ENCODE measurements at places on chromosomes 4 and X.

- no peak for DNase-seq
Measured at GRCh38 chrX:66050140-66050569, 10.3 kb upstream of the VSIG4 start.

DNA sequence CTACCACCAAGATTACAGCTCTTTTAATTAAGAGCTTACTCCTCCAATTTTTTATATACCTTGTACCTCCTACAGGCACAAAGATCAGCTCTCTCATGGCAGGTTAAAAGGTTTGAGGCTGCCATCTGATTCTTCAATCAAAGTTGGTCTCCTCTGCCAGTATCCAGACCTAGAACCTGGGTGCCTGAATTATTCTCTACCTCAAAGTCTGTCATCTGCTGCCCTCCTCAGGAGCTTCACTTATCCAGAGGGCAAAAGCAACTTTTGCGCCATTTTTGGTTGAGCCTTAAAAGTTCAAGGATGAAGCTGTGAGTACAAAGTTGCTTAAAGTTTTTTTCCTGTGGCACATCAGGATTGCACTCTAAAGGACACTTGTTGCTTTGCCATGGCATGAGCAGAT, 343.7 kb upstream of the PPP1R2C start:
- no peak for DNase-seq

DNA sequence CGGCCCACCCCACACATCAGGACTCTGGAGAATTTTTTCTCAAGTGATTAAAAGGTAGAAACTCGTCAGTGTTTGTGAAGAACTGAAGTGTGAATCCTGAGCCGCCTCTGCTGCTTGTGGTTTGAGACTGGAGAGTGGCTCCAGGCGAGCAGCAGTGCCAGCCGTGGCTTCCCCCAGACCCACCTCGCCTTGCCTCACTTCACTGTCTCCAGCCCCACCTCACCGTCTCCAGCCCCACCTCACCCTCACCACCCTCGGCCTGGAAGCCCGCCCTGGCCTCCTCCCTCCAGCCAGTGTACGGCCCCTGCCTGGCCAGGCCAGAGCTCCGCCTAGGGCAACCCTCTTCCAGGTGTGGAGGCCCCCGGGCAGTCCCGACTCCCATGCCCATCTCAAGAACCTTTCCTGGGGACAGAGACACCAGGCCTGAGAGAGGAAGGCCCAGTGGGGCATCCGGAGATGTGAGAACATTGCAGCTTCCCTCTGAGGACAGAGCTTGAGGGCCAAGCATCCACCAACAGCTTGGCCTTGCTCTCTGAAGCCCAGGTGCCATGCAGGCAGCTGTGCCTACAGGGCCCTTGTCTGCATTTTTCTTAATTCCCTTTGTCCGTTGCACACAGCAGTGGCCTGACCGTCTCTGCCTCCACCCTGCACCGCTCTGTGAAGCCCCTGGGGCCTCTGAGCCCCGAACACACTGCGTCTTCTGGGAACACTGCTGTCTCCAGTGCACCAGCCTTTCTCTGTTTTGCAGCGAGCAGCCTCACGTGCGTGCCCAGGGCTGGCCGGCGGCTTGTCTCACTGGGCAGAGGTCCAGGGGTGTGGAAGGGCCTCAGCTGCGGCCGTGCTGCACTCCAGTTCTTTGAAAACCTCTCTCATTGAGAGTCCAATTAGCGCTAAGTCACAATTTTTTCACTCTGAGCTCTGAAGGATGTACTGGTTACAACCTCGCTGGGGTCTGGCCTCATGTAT, 13.8 kb downstream of the SH3BP2 start:
- DNase-seq, result no peak

DNA sequence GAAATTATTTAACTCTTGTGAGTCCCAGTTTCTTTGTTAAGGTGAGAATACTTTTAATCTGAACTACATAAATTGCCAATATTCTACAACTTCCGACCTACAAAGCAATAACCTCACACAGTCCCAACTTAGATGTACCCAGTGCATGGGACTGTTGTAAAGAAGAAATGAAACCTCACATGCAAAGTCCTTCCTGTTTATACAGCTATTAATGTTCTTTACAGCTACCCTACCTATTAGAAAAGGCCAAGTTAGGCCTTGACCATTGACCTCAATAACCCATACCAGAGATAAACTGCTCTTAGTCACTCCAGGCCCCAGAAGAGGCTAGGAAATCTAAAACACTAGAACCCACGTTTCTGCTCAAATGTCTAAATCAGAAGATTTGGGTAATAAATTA, 920.1 kb upstream of the TENM3 start:
- DNase-seq, result no peak

- DNase-seq, result no peak
Measured at GRCh38 chrX:35826503-35826902, 28.4 kb downstream of the MAGEB16 start.

- no peak for DNase-seq
Measured at GRCh38 chr4:128590773-128591172, 218.7 kb upstream of the JADE1 start.

- no peak for DNase-seq
Measured at GRCh38 chr4:1451106-1451751, 45.0 kb upstream of the NKX1-1 start.

GRCh38 chr4:125833-126232, 1.5 kb downstream of the ZNF718 start:
- DNase-seq, result no peak

DNA sequence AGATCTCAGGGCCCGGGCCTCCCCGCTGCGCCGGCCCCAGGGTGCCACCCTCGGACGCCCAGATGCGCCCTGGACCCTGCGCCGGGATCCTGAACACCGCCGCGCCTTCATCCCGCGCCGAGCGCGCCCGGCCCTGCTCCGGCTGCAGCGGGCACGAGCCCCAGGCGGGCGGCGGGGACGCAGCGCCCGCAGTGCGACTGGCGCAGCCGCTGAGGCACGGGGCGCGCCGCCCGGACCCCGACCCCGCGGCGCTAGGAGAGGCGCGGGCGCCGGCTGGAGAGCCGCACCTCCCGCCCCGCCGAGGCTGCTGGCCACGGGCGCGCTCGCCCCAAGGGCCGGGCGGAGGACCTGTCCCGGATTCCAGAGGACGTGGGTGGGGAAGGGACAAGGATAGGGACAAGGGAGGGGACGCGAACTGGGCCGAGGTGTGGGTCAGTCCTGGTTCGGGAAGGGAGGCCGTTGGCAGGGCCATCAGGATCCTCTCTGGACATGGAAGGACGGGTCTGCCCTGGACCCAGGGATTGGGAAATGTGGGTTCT, 1.1 kb downstream of the ZFYVE28 start:
- no peak for DNase-seq

DNA sequence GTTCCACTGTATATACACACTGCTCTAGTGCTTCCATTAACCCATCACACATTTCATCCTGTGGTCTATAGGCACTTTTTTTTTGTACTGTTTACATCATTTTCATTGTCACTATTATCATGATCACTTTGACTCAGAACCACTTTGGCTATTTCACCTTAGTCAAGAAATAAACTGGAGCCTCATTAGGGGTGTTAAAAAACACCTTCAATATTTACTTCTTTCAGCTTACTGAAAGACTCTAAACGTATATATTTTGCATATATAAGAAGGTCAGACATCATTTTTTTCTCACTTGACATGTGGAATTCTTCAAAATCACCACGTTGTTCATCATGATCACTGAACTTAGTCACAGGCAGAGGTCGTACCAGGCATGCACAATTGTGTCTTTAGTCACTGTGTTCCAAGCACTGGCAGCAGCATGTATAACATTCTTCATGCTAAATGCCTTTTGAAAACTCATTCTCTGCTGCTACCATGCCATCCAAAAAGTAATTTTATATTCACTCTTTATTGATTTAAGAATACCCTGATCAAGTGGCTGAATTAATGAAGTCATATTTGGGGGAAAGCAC, 229.2 kb upstream of the ARSJ start:
- DNase-seq, result no peak

DNA sequence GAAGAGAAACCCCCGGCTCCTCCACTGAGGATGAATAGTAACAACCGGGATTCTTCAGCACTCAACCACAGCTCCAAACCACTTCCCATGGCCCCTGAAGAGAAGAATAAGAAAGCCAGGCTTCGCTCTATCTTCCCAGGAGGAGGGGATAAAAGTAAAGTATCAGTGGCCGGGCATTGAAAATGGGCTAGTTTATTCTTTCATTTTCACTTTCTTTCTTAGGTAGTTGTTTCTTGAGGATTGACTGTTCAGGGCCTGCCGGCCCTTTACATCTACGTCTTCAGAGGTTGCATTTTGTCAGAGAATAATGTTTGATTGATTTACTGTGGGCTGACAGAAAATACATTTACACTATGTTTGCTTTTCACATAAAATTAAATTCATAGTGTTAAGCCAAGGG, 27.1 kb downstream of the PAK3 start:
- DNase-seq, result no peak

DNA sequence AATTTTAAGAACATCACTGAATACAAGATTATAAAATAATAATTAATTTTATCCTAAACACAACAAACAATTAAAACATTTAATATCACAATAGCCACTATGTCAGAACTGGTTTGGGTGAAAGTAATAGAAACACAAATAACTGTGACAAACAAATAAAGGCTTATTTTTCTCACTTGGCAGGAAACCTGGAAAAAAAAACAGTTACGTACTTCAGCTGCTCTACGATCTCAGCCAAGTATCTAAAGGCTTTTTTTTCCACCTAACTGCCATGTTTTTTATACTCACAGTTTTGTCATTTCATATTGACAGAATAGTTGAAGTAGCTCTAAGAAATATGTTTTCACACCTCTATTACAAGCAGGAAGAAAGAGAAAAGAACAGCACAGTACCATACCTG, 284.8 kb upstream of the INTU start:
- no peak for DNase-seq

DNA sequence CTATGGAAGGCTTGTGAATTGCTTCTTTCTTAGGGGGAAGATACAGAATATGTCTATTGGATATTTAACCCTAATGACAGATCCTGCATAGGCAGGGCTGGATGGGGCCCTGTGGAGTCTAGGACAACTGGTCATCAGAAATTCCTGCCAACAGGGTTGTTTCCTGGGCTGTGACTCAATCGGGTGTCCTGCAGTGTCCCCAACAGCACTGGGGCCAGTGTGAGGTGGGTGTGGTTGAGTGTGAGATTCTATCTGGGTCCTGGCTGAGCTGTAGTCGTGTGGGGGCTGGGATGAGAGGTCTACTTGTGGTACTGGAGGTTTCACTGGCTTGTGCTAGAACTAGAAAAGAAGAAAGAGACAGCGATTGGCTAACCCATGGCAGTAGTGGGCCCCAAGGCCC, 87.3 kb upstream of the WDR1 start:
- no peak for DNase-seq

DNA sequence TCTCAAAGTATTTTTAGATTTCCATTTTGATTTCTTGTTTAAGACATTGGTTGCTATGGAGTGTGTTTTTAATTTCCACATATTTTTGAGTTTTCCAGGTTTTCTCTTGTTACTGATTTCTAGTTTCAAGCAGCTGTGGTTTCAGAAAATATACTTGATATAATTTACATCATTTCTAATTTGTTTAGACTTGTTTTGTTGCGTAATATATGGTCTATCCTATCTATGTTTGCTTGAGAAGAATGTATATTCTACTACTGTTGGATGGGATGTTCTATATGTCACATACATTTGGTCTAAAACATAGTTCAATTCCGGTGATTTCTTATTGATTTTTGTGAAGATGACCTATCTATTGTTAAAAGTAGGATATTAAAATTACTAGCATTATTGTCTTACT, 170.5 kb upstream of the EMCN start:
- DNase-seq, result no peak

- no peak for DNase-seq
Measured at GRCh38 chr4:38734911-38735310, 47.9 kb downstream of the TLR10 start.

DNA sequence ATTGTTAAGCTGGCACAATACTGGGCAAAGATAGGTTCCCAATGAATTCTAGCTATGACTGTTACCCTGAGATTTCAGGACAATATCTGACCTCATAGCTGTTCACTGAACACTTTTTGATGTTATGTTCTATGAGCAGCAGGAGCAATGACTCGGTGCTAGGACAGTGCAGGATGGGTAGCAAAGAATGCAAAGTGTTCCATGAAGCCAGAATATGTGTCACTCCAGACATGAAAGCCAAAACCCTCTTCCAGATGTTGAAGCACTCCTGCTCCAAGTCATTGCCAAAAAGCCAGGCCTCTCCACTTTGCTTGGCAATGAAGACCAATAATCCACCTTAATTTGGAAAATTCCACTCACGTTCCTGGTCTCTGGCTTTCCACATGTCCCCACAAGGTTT, 300.9 kb upstream of the CPEB2 start:
- DNase-seq, result no peak

GRCh38 chr4:184364100-184364921, 110.0 kb downstream of the IRF2 start:
- no peak for DNase-seq

DNA sequence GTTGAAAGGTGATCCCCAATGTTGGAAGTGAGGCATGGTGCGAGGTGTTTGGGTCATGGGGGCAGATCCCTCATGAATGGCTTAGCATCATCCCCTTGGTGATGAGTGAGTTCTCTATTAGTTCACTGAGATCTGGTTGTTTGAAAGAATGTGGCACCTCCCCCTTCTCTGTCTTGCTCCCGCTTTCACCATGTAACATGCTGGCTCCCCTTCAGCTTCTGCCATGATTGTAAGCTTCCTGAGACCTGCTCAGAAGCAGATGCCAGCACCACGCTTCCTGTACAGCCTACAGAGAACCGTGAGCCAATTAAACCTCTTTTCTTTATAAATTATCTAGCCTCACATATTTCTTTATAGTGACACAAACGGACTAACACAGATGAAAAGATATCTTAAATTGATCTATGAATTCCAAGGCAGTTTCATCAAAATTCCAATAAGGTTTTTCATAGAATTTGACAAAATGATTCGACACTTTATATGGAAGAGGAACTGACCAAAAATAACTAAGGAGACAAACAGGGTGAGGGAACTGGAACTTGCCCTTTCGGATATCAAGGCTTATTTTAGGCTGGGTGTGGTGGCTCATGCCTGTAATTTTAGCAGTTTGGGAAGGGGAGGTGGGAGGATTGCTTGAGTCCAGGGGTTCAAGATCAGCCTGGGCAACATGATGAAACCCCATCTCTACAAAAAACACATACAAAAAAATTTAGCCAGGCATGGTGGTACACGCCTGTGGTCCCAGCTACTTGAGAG, 56.9 kb upstream of the OGT start:
- DNase-seq, result no peak

- no peak for DNase-seq
Measured at GRCh38 chrX:41100819-41101218, 15.6 kb downstream of the USP9X start.

GRCh38 chrX:71909956-71910355, 689 bp upstream of the NHSL2 start:
- DNase-seq, result no peak

DNA sequence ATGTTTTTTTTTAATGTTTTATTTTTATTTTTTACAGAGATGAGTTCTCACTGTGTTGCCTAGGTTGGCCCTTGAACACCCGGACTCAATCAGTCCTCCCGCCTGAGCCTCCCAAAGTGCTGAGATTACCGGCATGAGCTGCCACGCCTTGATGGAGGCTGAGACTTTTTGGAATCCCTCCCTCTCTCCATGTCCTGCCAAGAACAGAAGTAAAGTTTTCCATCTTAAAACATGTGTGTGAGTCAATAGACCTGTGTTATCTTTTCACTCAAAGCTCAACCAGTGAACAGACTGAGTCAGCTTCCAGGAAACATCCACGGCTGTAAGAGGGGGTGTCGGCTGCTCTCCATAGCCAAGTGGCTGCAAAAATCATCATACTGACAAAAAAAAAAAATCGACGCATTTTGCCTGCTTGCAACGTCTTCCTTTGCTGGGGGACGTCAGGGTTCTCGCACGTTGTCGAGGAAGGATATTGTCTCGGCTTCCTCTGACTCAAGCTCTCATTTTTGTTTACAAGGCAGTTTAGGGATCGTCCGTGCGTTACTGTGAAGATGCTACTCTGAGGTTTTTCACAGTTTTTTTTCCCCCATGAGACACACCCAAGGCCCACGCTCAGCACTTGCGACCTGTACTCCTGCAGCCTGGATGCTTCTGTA, 10.0 kb upstream of the ASMTL start:
- DNase-seq, result peak; percentile 92

Data from NCI-H226 (cell line).